ENCODE measurements at places on chromosomes 4 and X. TPM values are rescaled to one million over a fixed set of nuclear protein-coding genes. Genes with fewer than 3 reads are reported as not detected.

DNA sequence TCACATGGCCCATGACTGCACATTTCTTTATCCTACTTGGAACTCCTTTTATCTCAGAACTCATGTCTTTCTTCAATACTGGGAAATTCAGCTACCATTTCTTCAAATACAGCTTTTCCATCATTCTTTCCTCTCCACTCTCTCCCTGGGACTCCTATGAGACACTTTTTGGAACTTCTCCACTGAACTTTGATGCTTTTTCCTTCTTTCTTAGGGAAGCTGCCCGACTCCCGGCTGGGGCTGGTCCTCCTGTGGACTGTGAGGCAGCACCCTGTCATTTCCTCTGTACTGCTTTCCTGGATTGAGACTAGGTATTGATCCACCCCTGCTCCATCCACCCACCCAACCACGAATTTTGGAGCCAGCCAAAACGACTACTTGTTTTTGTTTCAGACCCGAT, 40.0 kb downstream of the ZFYVE28 start:
- no peak for DNase-seq

Gene GRIA2
- total RNA-seq: not detected

DNA sequence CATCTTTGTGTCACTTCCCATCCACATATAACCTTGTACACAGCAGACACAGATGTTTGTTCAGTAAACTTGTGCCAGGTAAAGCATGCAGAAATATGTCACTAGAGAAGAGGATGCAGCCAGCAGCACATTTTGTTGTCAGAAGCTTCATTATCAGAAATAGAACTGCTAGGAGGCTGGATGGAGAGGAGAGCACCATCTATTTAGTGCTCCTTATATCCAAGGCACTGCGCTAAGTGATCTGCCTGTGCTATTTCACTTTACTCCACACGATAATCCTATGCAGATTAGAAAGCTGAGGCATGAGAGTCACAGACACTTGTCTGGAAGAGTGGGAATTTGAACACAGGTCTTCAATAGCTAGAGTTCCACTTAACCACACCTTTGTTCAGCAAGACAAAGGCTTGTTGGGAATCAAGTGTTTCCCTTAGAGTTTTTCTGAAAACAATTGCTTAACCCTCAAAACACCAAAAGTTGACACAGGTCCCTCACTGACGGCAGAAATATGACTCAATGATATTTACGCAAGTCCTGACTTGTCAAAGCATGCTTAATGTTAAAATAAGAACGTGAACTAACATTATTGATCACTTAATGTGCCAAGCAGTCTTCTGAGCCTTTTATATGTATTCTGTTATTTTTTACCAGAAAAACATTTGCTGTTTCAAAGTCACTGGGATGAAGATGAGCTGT, 1.2 kb upstream of the QDPR start:
- DNase-seq: no peak

GRCh38 chr4:142036795-142037583, 400.6 kb downstream of the IL15 start:
- DNase-seq: no peak

Gene NAAA
- 9.1 TPM for total RNA-seq

GRCh38 chr4:4225915-4226605, 669 bp downstream of the OTOP1 start:
- no peak for DNase-seq

GRCh38 chr4:130336585-130337217, 1240.7 kb downstream of the C4orf33 start:
- no peak for DNase-seq

DNA sequence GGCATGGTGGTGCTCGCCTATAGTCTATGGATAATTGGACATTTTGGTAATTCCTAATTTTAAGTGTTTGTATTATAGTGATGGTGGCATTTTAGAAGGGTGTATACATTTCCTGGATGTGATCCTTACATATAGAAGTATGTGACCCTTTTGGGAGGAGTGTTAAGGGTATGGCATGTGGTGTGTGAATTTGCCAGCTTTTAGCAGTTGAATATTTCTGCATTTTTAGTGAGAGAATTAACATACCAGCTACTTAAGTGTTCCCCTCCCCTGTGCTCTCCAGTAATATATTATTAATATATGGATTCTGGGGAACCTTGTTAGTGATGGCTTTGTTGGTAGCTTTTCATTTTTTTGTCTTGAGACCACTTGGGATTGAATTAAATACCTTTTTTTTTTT, 55.3 kb downstream of the STAG2 start:
- DNase-seq: no peak

DNA sequence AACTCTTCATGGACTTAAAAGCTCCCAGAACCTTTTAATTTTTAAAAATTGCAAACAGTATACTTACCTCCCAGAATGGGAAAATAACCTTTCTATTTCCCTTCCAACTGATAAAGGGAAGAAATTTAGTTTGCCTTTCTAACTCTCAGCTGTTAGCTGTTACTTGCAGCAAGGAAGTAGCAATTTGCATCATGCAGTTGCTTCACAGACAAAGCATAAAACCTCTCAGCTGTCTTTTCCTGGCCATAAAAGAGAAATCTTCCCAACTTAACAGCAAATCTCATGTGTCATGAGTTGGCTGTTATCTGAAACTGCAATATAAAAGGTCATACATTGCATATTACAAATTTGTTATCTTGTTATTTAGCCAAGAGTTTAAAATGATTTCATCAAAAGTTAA, 18.4 kb downstream of the C4orf17 start:
- no peak for DNase-seq

Gene PAGE2
- not detected for total RNA-seq

- no peak for DNase-seq
Observed at GRCh38 chr4:85828027-85828890, 353.3 kb downstream of the ARHGAP24 start.

Gene ASIC5
- not detected for total RNA-seq

Gene PABPC1L2A
- total RNA-seq: not detected

All from Right ventricle myocardium inferior (tissue), 1 donor.